ENCODE measurements at places on chromosomes 1 and 21.

DNA sequence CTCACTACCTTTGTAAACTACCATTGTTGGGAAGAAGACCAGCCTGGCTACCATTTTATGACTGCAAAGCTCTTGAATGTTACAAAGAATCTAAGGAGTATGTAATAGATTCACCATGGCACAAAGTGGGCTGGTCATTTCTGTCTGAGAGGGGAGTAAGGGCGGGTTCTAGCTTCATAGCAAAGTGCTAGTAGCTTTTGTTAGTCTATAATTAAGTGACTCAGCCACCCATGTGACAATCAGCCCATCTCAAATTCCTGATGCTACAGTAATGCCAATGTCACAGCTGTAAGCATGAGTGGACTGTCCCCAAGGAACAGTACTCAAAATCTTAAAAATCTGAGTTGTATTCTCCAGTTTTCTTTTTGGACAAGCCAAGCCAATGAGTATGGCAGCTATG is 15.4 kb upstream of the OTUD3 start:
- no peak for DNase-seq

DNA sequence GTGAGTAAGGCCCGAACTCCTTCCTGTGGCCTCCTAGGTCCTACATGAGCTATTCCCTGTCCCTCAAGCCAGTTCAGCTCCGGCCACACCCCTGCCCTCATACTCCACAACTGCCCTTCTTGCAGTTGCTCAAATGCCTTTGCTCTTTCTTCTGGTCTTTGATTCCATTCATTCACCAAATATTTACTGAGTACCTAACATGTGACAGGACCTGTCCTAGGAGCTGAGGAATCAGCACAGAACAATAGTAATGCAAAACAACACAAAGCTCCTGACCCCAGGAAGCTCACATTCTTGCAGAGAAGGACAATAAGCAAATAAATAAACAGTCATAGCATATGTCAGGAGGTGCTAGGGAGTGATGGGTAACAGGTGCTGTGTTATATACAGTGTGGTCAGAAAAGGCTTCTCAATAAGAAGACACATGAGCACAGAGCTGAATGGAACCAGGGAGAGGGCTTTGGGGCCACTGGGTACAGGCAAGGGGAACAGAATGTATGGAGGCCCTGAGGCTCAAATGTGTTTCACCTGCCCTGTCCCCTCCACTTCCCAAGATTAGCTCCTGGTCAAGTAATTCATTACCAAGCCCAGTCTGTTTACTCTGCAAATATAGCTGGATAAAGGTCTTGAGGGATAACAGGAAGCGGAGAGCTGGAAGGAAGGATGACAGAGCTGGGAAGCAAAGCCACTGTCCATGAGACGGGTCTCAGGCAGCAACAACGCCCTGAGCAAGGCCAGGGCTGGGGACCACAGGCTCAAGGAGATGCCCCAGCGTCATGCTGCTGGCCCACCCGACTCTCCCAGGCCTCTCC is 145.1 kb downstream of the CSMD2 start:
- DNase-seq, result no peak

DNA sequence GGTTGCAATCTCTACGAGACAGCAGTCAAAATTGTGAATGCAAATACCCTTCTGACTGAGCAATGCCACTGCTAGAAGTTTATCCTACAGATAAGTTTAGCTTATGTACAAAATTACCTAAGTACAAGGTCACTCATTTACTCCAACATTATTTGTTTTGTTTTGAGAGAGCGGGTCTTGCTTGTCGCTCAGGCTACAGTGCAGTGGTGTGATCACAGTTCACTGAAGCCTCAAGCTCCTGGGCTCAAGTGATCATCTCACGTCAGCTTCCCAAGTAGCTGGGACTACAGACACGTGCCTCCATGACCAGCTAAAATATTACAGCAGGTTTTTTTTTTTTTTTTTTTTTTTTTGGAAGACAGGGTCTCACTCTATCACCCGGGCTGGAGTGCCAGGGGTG is 15.4 kb downstream of the RBM34 start:
- no peak for DNase-seq

DNA sequence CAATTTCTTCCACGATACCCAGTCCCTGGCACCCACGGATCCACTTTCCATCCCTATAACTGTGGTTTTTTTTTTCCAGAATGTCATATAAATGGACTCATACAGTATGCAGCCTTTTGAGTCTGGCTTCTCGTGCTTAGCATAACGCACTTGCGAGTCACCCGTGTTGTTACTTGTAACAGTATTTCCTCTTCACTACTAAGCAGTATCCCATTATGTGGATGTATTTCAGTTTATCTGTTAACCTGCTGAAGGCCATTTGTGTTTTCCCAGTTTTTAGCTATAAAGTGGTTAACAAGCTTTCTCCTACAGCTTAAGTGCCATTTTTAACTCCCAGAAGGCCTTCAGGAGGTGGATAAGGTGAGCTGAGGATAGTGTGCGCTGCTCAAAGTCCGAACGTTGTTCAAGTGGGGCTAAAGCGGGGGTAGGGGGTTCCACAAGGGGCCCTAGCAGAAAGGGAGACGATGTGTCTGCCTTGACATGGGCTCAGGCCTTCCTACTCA is 829 bp downstream of the ADAR start:
- DNase-seq, result no peak

- no peak for DNase-seq
Measured at GRCh38 chr1:89598450-89599331, 34.2 kb upstream of the LRRC8C start.

- no peak for DNase-seq
Measured at GRCh38 chr1:151958959-151959358, 34.7 kb downstream of the S100A10 start.

- no peak for DNase-seq
Measured at GRCh38 chr1:14598007-14598497, 433 bp upstream of the KAZN start.

- no peak for DNase-seq
Measured at GRCh38 chr1:160767395-160768294, 28.3 kb upstream of the LY9 start.

DNA sequence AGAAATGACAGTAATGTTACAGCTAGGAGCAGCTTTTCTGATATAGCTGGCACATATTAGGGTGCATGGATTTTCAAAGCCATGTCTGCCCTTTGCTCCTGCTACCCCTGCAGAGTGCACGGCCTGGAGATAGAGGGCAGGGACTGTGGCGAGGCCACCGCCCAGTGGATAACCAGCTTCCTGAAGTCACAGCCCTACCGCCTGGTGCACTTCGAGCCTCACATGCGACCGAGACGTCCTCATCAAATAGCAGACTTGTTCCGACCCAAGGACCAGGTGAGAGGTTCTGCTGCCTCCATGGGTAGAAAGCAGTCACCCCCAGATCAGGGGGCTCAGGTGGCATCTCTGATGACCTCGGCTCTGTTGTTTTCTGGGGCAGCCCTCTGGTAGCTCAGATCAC is 9.8 kb downstream of the MTARC1 start:
- DNase-seq, result no peak

DNA sequence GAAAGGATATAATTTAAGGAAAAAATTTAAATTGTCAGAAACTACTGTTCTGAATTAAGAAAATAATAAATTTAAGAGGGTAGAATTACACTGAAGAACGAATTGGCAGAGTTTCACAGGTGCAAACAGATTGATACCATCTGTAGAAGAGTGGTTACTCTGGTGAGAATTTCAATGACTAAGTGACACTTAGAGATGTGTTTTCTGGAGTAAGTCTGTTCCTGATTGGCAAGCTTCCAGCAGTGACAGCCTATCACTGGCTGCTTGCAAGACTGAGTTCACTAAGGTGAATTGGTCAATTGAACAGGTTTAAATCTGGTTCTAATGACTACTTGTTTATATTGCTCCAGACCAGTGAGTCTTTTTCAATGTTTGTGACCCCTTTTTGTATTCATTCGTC is 838.2 kb upstream of the RGS18 start:
- DNase-seq, result no peak

DNA sequence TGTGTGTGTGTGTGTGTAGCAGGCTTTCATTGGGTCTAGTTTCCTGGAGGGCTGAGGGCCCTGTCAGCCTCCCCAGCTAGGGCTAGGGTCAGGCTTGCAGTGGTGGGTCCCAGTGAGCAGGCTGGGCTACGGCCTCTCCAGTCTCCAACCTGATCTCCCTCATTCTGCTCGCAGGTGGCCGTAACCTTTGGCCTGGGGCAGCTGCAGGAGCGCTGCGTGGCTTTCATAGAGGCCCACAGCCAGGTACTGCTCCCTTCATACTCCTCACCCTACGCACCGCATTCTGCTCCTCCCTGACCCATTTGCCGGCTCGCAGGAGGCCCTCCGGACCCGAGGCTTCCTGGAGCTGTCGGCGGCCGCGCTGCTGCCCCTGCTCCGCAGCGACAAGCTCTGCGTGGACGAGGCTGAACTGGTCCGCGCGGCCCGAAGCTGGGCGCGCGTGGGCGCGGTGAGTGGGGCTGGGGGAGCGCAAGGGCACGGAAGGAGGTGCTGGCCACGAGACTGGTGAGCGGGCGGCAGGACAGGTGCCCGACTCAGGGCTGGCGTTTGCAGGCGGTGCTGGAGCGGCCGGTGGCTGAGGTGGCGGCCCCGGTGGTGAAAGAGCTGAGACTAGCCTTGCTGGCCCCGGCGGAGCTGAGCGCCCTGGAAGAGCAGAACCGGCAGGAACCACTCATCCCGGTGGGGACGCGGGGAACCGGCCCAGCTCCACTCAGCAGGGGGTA is 4.7 kb downstream of the BTBD19 start:
- DNase-seq, result peak; percentile 69

DNA sequence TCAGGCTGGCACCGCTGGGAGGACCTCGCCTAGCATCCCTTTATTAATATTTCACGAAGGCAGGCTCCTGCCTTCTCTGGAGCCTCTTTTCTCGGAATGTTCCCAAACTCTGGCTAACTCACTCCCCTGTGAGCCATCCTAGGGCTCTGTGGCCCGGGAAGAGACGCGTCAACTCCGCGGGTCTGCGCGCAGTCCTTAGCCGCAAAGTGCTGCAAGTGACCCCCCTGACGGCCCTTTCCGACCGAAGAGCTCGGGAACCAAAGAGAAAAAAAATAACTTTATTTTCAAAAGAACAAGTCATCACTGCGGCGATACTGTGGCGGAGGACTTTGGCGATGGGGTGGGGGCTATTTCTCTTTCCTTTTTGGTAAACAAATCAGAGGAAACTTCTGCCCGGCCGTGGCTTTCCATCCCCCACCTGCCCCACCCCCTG is 14.6 kb downstream of the NR5A2 start:
- no peak for DNase-seq

GRCh38 chr1:63813829-63814277 is 40.0 kb downstream of the ROR1 start:
- no peak for DNase-seq

- no peak for DNase-seq
Measured at GRCh38 chr1:60299581-60299980, 226.0 kb upstream of the C1orf87 start.

DNA sequence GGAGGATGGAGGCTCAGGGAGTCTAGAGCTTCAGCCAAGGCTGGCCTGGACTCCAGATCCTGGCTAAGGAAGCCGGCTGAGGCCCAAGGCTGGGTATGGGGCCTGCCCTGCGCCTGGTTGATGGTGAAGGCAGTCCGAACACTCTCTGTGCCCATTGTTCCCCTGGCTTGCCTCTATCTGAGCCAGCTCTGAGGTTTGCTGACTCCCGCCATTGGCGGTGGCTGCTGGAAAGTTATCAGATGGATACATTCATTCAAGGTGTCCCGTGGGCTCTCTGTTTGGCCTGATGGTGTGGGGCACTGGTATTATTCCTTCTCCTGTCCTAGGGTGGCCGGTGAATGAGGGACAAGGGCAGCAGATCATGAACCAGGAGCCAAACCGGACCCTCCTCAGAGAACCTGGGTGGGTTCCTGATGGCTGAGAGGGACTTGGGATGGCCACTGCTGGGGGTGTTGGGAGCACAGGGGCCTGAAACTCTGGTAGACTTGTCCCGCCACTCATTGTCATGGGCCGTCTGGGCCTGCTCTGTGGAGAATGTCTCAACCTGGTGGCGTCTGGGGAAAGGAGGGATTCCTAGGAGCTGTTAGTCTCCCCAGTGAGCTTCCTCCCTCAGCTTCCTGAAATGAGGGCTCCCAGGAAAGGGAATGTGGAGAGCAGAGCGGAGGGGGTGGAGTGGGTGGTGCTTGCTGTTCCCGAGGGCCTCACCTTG is 22.2 kb downstream of the SLC26A9 start:
- peak; percentile 59 for DNase-seq

DNA sequence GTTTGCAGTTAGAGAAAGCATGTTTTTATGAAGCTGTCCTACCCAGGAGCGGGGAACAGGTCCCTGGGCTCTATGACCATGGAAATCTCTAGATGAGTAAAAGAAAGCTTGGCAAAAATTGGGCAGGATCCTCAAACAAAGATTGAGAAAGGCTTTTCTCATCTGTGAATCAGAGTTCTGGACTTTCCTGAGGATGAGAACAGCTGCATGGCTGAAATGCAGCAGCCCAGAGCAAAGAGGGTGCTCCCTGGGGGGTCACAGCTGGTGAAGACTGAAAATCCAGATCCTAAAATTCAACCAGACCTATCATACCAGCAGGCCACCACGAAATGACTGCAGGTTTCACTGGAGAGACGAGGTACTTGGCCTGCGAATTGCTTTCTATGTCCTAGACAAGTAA is 65.7 kb upstream of the APP start:
- no peak for DNase-seq

- no peak for DNase-seq
Measured at GRCh38 chr1:234592240-234592639, 17.7 kb downstream of the IRF2BP2 start.

DNA sequence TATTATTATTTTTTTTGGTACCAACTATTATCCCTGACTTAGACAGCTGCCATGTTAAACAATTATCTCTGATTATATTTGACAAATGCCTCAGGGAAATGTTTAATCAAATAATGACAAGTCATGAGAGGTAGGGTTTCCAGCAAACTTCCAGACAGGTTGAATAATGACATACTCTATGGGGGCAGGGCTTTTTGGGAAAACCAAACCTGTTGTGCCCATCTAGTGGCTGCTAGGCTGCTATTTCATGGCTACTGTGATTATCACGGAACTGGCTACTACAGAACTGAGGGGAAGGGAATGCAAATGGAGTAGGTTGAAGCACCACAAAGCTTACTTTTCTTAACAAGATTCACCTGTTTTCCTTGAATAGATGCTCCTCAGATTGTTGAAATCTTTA is 77.6 kb downstream of the DUSP10 start:
- no peak for DNase-seq

DNA sequence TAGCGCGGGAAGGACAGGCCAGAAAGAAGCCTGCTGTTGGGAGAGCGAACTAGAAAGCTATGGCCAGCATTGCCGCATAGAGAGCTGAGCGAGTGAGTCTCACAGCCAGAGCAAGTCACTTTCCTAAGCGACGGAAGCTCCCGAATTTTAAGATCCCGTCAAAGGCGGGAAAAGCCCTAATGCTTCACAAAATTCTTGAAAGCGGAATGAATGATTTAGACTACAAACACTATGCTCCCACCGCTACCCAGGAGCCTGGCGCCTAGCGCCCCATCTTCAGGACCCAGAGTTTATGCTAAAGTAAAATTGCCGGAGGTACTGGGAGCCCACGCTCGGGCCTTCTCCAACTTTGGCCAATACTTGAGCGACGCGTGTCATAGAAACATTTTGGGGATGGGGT is 409.9 kb upstream of the ESRRG start:
- DNase-seq, result no peak

Measured in tibial artery (tissue), 4 donors.